ENCODE measurements at places on chromosomes 5 and 9.
A peak's percentile ranks its signal among the peaks of the same experiment; 100 is the strongest.

DNA sequence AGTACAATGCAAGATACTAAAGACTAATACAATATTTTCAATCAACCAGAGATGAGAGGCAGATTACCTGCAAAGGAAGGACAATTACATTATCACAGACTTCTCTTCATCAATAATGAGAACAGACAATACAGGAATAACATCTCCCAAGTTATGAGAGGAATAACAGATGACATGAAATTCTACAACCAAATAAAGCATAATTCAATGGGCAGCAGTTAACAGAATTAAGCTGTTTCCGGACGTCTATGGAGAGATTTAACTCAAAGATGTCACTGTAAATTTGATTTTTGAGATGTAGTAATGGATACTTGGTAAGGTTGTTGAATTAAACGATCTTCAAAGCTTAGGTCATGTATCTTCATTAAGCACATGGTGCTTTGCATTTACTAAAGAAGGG is 19.8 kb upstream of the PARP8 start:
- DNase-seq: no peak

- no peak for DNase-seq
Measured at GRCh38 chr5:74556006-74556405, 84.5 kb downstream of the ENC1 start.

- DNase-seq: no peak
Measured at GRCh38 chr9:13100914-13101572, 178.4 kb downstream of the MPDZ start.

GRCh38 chr9:100452894-100453293 is 20.1 kb upstream of the TMEFF1 start:
- DNase-seq: no peak

GRCh38 chr9:126745574-126746411 is 59.0 kb upstream of the ZBTB43 start:
- no peak for DNase-seq

DNA sequence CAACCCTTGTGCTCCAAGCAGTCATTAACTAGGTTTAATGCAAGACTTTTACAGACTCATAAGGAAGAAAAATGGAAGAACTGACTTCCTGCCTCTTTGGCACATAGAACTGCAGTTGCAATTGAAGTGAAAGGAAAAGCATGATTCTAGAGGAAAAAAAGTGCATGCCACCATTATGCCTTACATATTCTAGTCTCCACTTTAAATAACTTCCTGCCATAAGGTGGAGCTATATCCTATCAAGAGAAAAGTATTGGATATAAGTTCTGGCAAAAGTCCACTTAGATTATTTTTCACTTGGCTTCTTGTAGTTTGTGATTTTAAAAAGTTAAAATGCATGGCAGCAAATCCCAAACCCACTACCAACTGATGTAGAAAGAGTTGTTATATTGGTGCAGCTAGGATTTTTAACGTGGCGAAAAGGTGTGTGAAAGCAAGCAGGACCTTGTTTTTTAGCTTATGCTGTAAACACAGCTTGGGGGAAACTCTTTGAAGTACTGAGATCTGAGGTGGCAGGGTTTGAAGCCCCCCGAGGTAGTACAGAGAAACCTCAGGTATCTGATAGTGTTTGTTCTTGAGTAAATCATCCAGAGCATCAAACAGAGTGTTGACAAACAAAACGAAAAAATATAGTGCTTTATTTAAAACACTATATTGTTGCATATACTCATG is 117.9 kb downstream of the ANXA1 start:
- DNase-seq: no peak

- no peak for DNase-seq
Measured at GRCh38 chr9:128143525-128144238, 5.6 kb upstream of the LCN2 start.

DNA sequence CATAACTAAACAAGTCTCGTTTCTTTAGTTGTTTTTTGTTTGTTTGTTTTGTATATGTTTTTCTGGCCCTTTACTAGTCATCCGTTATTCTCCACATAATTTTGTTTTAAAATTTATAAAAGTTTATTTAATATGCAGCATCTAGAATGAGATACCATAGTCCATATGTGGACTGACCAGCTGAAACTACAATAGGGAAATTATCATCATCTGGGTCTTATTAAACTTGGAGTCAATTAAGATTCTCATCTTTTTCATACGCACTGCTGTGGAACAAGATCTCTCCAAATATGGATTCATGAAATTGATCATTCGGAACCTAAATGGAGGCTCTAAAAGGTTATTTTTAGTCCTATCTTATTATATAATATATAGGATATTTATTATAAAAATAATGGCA is 99.3 kb downstream of the FGF1 start:
- no peak for DNase-seq

GRCh38 chr5:147616421-147616820 is 106.6 kb upstream of the DPYSL3 start:
- no peak for DNase-seq

DNA sequence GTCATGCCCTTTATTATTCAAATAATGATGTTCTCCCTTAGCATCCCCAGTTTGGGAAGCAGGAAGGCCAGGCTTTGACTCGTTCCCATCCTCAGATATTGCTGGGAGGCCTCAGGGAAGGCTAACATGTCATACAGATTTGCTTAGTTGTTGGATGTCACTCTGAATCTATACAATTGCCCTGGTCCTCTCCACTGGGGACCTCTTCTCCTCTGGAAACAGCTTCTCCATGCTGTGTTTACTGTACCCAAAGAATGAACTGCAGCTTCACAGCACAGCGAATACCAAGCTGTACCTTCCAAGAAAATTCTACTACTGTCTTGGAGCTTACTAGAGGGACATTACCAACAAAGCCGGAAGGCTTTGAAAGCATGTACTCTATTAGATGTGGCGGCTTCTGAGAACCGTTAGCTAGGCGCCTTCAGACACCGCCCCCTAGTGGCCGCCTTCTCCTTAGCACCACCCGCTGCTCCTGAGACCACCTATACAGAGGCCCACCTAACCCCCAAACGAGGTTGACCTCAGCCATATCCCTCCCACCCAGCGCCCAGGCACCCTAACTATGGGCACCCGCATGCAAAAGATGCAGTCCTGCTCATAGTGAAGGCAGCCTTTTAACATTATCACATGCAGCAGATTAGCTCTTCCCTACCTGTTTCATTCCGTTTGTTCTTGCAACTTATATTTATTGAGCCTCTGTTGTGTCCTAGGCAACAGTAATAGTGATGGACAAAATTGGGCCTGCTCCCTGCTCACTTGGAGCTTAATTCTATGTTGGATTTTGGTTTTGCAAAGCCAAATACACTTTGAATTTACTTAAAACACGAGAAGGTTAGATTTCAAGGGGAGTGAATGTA is 34.9 kb upstream of the FOXI1 start:
- no peak for DNase-seq

DNA sequence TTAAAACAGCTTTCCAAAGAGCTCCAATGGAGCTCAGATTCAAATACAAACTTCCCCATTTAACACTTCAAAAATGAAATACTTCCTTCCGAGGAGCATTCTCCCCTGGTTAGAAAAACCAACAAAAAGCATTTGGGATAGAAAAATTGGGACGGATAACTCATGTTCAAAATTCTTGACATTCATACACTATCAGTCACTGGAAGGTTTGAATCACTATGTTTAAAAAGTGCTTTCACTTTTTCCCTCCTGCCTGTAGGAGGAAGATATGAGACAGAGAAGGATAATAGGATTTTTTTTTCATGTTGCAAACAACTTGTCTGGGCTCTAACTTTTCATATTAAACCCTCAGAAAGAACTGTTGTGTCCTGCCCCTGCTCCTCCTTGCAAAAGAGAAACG is 412.0 kb downstream of the ACTL7B start:
- DNase-seq: no peak

GRCh38 chr9:88197016-88197415 is 58.7 kb upstream of the SPATA31C2 start:
- DNase-seq: no peak

DNA sequence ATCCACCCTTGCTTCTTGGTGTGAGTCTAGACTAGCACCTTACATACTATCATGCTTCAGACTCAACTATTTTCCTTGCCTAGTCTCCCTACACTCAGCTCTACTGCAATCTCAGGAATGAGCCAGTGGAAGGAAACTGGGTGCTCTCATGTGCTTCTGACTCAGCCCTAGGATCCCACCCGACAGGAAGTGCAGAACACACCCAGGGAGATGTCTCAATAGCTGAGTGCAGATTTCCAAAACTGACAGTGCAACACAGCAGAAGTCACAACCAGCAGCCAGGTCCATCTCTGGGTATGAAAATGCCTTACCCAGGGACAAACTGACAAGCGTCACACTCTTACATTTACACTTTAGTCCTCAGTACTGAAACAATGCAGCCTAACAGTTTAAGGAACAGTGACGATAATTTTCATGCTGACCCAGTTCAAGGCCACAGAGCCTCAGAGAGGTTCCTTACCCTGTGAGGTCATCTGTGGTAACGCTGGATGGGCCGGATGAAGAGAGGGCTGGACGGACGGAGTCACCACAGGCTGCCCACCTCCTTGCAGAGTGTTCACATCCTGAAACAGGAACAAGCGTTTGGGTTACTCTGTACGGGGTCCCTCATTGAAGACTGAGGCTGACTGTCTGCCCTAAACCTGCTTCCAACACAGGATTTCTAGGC is 33.0 kb downstream of the FKBP15 start:
- no peak for DNase-seq

- DNase-seq: no peak
Measured at GRCh38 chr9:30522486-30522885, 1862.0 kb upstream of the ACO1 start.

DNA sequence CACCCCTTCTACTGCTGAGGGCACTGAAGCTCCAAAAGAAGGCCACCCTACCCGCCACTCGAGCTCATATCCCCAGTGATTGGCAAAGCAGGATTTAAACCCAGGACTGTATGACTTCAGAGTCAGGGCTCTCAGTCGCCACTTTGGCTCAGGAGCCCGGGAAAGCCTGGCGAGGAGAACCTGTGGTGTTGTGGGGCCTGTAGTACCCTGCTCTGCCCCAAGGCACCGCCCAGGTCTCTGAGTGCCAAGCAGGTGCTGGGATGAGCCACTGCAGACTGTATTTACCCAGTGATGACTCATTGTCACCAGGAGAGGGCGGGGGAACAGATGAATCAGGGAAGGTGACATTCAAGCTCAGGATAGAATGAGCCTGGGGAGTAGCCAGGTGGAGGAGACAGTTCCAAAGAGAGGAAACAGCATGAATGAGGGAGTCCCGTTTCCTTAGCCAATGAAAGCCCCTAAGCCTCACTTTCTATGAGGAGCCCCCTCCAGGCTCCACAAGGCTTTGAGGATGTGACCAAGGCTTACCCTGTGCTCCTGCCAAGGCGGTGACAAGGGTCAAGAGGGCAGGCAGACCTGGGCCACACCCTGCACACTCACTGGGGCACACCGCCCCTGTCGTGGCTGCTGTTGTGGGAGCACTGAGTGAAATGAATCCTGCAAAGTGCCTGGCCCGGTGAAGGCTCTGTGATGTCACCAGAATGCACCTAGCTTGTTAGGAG is 17.8 kb upstream of the DPM2 start:
- peak; percentile 71 for DNase-seq

- DNase-seq: no peak
Measured at GRCh38 chr9:135410831-135411473, 68.6 kb upstream of the PPP1R26 start.

DNA sequence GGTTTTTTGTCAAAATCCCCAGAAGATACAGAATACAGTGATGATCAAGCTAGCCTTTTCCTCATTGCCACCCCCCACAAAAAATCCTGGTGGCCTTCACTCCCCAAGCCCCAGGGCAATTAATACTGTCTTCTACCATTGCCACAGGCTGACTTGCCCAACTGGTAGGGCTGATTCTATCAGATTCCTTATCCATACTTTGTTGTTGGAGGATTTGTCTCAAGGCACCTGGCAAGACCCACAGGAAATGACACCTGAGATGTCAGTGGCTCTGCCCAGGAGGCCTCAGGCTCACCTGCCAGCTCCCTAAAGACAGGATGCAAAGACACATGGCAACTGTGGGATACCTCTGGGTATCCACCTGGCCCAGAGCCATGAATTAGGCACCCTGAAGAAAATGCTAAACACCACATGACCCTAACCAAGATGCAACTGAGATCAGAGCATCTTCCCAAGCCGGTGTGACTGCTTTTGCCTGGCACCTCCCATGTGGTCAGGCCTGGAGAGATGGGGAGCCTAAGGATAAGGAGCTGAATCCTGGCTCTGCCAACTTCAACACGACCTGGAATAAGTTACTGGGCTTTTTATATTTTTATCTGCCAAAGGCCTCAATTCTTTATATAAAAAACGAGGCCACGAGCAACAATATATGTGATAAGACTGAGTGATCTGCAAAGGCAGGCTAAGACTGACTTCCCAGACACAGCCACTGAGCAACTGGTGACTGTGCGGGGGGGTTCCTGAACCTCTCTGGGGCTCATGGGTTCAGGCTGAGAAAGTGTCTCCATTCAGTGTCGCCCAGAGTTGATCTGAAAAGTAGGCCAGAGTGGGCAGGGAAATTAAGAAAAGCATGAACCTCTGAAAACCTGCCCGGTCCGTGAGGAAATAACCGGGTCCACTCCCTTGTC is 944 bp downstream of the ATOX1 start:
- no peak for DNase-seq

DNA sequence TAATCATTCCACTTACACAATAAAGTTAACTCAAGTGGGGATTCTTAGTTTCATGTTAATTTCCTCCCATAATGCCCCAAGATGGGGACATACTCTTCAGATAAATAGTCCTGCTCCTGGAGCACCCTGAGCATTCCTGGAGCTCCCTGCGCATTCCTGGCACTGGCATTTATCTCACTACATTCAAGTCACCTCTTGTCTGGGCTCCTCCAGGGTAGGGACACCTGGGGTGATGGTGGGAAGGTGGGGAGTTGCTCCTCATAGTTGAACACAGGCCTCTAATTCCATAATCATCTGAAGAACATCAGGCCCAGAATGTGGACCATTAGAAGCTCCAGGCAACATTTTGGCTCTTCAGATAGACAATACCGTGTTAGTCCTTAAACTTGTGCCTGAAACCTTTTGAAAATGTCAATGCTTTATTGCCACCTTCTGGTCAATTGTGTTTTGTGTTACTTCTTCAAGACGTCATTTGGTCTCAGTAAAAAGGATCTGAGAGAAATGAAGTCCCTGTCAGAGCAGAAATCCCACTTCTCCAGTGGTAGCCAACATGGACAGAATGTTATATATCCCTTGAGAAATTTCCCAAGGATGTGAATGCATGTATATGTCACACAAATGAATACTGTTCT is 14.2 kb upstream of the AGGF1 start:
- DNase-seq: no peak

DNA sequence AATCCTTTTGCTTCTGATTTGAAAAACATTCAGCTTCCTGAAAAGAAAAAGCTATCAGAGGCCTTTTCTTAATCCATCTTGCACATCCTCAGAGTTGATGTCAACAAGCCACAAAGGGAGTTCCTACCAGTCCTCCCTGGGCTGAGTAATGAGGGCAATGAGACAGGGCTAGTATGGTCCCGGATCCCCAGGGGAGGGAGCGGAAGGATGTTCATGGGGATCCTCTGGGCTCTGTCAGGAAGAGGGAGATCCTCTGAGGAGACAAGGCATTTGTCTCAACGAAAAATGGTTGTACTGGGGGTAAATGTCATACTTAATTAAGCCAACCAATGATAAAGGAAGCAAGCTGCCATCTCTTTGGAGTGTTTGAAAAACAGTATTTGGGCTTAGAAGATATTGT is 195.3 kb downstream of the DTWD2 start:
- no peak for DNase-seq

GRCh38 chr5:80181618-80182211 is 74.1 kb downstream of the SERINC5 start:
- peak; percentile 41 for DNase-seq

- no peak for DNase-seq
Measured at GRCh38 chr9:108586471-108587139, 269.2 kb downstream of the ACTL7B start.
